Left kidney (tissue), 8 donors: ENCODE measurements at places on chromosomes 13 and 19. TPM values are rescaled to one million over a fixed set of nuclear protein-coding genes. Genes with fewer than 3 reads are reported as not detected.

PGLYRP2 gene
- polyA plus RNA-seq: not detected

ZNF492 gene
- 4.1 TPM for polyA plus RNA-seq

GJB2 gene
- 4.4 TPM for polyA plus RNA-seq

C19orf18 gene
- 3.8 TPM for polyA plus RNA-seq

- DNase-seq: no peak
Measured at GRCh38 chr13:113053801-113054604, 51.6 kb upstream of the F7 start.

SBK3 gene
- polyA plus RNA-seq: 0.58 TPM

DNA sequence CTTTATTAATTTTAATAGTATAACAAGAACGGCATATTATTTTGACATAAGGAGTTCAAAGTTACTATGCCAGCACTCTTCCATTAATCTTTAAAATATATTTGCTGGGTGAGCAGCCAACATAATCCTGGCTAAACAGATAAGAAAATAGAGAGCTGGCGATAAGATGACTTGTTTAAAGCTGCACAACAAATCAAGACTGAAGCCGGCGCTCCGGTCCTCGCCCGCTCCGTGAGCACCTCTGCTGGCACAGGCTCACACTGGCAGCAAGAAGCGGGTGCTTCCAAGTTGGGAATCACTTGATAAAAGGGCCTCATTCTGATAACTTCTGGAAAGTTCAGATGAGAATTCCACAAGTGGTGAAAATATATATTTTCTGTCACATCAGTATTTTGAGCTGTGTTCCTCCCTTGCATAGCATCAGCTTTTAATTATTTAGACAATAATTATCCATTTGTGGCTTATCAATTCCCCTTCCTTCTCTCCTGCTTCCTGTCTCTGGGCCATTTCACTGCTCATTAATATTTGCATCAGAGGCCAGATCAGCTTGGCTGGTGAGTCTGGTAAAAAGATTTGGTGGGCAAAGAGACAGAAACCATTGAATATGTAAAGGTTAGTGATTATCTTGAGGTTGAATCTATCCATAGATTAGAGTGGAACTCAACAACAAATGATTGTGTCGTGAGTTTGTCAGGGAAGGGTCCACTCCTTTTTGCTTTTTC, 205.3 kb downstream of the MZT1 start:
- no peak for DNase-seq

DNA sequence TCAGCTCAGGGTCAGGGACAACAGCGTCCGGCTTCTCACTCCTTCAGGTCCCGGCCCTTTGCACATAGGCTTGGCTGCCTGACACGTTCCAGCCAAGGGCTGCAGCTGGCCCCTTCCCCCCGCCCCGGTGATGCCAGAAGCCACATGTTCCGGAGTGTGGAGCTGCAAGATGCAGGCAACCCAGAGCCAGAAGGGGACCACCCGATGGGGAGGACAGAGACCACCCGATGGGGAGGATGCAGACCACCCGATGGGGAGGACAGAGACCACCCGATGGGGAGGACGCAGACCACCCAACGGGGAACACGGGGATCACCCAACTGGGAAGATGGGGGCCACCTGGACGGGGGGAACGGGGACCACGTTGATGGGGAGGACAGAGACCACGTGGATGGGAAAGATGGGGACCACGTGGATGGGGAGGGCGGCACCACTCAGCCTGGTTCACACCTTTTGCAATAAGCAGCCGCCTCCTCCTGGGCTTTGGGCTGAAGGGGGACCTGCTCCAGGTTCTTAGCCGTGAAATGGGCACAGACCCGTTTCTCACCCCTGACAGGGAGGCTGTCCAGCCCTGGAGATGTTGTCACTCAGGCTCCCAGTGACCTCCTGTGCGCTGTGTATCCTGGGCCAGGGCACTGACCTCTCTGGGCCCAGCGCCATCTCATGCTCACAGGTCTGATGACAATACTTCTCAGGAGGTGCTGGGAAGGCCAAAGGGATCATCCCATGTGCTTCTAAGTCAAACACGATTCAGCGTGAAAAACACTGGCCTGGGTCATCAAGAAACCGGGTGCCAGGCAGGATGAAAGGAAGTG, 34.5 kb downstream of the C13orf46 start:
- no peak for DNase-seq

KIR2DL1 gene
- not detected for polyA plus RNA-seq

GRCh38 chr13:21142766-21143165, 33.6 kb downstream of the SKA3 start:
- no peak for DNase-seq

DNA sequence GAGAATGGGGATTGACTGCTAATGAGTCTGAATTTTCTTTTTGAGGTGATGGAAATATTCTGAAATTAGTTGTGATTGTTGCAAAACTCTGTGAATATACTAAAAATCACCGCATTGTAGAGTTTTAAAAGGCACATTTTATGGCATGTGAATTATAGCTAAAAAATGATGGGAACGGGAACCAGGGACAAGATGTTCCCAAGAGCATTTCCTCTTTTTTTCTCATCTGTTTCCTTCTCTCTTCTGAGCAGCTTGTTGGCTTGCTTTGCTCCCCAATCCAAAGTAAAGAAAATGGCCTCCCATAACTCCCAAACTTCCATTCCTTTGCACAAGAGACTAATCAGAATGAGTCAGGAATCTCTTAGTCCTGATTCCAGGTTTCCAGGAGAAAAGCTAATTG, 459.2 kb downstream of the TSHZ3 start:
- DNase-seq: no peak

- DNase-seq: no peak
Measured at GRCh38 chr13:99859178-99860177, 112.1 kb downstream of the ZIC5 start.

DNA sequence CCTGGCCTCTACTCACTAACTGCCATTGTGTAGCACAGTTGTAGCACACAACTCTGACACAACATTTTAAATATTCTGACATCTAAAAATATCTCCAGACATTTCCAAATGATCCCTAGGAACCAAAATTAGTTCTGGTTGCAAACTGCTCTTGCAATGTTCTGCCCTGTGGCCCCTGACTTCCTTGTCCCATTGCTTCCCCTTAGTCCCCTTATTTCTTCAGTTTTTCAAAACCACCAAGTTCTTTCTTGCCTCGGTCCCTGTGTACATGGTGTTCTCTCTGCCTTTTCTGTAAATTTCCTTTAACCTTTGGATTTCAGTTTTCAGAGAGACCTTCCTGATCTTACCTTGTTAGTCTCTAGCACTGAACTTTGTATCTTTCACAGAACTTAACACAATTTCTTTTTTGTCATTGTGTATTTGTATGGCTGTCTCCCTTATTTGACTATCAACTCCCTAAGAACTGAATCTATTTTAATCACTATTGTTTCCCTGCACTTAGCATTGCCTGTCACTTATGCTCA, 87.6 kb upstream of the MLNR start:
- no peak for DNase-seq

VAV1 gene
- 1.5 TPM for polyA plus RNA-seq

ZIK1 gene
- 24.8 TPM for polyA plus RNA-seq
